ENCODE measurements at places on chromosomes 12 and 14.

DNA sequence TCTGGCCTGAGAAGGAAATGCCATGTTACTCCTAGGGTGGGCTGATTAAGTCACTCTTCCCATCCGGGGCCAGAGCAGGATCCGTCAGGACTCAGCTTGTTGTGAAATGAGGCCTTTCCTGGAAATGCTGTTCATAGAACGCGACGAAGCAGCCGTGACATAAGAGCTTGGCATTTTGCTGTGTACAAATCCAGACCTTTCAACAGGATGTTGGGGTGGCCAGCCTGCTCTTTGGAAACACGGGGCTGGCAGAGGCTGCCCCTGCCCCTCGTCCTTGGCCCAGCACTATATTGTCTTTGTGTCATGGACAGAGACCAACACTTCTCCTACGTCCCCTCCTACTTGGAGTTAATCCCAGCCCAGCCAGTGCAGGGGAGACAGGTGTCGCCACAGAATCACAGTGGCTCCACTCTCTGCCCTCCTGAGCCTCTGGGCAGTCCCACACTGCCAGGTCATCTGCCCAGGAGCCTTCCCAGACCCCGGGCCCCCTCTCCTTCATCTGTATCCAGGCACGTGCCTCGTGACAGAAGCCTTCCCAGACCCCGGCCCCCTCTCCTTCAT is 18.6 kb upstream of the EIF5 start:
- no peak for DNase-seq

GRCh38 chr14:96987086-96987474 is 189.9 kb downstream of the VRK1 start:
- DNase-seq: no peak

DNA sequence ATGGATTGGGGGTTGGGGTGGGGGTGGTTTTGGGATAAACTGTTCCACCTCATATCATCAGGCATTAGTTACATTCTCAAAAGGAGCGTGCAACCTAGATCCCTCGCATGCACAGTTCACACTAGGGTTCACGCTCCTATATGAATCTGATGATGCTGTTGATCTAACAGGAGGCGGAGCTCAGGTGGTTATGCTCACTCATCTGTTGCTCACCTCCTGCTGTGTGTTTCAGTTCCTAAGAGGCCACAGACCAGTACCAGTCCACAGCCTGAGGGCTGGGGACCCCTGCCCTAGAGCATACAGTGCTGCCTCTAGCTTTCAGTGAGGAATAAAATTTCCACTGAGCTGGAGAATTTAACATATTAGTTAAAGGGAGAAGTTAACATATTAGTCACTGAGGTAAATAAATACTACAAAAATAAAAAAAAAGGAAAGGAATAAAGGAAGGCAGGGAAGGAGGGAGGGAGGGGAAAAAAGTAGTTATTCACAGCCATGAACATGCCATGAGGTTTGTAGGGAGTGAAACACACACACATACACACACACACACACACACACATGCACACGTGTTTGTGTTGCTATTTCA is 612.7 kb upstream of the TBX3 start:
- DNase-seq: no peak

GRCh38 chr14:64520699-64521098 is 16.1 kb downstream of the ZBTB1 start:
- no peak for DNase-seq

DNA sequence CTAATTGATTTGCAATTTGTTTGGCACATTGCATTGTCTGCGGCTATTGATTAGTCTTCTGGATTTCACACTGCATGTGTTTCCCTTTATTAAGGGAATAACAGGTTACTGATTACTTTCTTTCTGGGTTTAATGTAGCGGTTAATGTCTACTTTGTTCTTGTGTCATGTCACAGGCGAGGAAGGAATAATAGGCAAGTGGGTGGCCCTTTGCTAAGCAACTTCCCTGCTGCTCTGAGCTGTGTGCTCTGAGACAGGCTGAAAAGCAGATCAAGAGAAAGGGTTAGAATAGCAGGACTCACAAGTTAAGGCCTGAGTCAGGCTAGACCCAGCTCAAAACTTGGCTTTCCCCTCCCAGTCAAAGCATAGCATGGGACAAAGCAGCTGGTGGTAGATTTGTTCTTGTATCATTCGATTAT is 77.2 kb downstream of the NKX2-1 start:
- no peak for DNase-seq

DNA sequence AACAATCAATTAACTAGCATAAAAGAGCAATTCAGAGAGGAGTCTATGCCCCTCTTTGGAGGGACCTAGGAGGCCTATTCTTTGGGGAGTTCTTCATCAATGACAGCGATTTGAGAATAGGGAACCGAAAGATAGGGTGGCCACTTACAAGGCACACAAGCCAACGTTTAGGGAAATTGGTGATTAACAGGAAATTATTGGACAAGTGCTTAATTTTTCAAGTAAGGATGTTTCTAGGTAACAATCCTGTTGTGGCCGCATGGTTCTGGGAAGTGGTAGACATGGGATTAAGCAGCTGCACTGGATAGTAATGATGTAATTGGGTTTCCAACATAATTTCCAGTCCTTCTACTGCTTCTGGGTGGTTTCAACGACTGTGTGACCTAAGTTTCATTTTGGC is 83.2 kb downstream of the HMGA2 start:
- no peak for DNase-seq

DNA sequence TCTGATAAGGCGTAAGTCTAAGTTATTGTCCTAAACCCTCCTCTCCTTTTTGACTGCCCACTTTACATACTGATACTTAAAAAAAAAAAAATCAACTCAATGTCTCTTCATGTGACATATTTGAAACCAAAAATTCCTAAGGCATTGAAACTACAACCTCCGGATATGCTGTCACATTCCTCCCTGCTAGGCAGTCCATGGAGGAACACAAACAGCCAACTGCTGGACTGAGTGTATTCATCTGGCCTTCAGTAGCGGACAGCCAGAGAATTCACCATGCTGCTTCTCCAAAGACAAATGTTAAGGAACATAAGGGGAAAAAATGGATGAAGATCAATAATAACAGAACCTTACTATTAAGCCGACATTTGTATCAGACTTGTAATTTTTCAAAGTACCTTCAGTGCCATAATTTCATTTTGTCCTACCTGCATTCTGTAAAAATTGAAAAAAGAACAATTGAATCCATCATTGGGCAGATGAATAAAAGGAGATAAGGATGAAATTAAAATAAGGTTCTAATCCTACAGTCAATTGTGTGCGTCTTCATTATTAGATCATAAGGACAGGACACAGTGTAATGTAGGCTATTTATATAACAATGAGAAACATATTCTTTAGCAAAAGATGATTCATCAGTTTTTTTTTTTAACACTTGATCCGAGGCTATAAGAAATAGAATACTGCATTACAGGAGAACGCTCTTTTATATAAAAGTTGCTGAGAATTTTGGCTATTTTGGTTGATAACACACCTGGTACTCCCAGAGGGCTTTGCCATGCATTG is 12.2 kb downstream of the RERG start:
- DNase-seq: no peak

DNA sequence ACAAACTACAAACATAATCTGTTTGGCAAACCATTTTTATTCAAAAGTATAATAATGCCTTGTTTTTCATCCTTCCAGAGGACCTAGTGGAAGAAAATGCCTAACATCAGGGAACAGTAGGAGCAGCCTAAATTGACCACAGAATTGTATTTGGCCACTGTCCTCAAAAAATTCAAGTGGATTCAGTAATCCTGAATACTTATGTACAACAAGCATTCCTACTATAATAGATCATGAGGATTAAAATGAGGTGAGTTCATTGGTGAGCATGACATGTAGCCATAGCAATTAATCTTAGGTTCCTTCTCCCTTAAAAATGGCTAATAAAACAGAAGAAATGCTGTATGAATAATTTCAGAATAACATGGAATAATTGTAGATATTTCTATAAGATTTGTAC is 209.3 kb downstream of the DAD1 start:
- DNase-seq: no peak

- DNase-seq: no peak
Observed at GRCh38 chr12:4296751-4297150, 23.2 kb downstream of the CCND2 start.

GRCh38 chr12:13367973-13368372 is 171.4 kb downstream of the EMP1 start:
- no peak for DNase-seq

- DNase-seq: no peak
Observed at GRCh38 chr12:104684884-104685283, 228.1 kb downstream of the CHST11 start.

DNA sequence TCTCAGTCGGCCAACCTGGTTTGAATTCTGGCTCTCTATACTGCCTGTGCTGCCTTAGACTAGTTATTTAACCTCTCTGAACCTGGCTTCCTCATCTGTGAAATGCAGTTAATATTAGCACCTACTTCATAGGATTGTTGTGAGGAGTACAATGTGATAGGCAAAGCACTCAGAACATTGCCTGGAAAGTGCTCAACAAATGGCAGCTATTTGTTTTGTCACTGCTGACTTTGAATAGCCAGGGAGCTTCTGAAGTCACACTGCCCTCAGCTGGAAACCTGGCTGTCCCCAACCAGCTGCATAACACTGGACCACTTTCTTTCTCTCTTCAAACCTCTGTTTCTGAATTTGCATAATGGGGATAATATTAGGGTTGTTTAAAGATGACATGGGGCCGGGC is 9.6 kb downstream of the TMEM30B start:
- DNase-seq: no peak

DNA sequence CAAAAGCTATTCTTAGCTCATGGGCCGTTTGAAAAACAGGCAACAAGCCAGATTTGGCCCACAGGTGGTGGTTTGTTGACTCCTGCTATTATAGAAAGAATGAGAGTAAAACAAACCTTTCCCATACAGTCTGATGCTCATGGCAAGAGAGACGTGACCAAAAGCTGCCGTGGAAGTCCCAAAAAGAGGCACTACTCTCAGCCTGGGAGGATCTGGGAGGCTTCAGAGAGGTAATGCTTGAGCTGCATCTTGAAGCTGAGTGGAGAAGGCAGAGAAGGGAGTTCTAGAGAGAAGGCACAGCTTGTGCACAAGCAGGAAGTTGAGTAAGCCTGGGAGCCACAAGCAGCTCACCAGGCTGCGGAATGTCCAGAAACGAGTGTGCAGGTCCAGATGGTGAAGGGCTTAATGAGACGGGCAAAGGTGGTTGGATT is 9.6 kb downstream of the PLXNC1 start:
- no peak for DNase-seq

GRCh38 chr12:131194166-131194565 is 240.5 kb downstream of the ADGRD1 start:
- peak; percentile 30 for DNase-seq

DNA sequence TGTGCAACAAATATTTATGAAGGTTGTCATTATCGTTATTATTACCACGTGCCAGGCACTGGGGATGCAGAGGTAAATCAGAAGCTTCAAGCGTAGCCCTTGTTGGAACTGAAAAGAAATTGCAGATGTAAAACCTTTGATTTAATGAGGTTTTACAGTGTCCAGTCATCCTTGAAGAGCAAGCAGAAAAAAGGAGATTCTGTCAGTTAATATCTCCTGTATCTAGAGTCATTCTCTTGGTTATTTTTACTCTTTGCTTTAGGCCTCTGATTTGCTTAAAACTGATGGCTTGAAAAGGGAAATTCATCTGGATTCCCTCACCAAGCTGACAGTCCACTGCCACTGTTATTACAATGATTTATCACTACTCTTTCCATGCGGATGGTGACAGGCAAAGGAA is 179.3 kb downstream of the GALC start:
- DNase-seq: no peak

- no peak for DNase-seq
Observed at GRCh38 chr12:53173085-53173715, 7.3 kb upstream of the ZNF740 start.

- DNase-seq: no peak
Observed at GRCh38 chr14:23078692-23079116, 16.2 kb downstream of the ACIN1 start.

DNA sequence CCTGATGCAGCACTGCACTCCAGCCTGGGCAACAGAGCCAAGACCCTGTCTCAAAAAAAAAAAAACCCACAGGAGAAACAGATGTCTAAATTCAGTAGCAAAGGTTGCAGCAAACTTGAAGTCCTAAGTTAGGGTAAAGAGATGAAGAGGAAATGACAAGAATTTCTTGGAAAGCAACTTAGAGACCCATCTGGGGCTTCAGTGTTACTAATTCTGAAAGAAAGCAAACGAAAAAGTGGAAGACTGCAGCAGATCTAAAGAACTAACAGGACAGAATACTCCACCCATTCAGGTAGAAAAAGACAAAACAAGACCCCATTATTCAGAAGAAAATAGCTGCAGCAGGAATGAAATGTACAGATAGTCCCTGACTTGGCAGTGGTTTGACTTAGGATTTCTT is 31.9 kb downstream of the RESF1 start:
- no peak for DNase-seq

- DNase-seq: no peak
Observed at GRCh38 chr14:91396959-91397815, 20.4 kb downstream of the CCDC88C start.

DNA sequence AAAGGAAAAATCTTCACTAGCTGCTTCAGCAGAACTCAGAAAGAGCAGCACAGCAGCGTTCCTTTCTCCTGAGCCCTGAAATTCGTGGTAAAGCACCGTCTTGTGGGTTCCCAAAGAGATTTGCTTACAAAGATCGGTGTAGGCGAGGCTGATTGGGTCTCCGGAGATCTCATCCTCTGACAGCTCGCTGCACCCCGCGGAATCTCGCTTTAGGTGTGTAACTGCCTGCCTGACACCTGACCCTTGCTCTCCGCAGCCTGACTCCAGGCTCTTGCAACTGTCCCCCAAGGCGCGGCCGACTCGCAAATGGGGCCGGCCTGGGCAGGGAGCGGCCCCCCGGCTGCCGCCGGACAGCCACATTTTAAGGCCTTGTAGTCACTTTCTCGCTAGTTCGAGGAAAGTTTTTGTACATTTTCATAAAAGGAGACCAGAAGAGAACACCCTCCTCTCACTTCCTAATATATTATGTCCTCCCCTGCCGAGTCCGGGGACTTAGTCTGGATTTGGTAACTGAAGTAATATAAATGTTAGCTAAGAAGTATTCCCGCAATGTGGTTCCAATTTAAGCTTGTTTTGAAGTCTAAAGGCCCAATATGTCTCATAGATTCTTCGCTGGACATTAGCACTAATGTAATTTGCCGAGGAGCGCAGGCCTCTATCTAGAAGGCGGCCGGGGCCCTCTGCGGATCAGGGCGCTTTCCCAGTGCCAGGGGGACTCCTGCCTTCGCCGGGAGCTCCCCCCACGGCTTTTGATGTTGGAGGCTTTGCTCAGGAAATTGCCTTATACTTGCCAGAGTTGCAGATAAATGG is 177.3 kb upstream of the CDKN3 start:
- no peak for DNase-seq

DNA sequence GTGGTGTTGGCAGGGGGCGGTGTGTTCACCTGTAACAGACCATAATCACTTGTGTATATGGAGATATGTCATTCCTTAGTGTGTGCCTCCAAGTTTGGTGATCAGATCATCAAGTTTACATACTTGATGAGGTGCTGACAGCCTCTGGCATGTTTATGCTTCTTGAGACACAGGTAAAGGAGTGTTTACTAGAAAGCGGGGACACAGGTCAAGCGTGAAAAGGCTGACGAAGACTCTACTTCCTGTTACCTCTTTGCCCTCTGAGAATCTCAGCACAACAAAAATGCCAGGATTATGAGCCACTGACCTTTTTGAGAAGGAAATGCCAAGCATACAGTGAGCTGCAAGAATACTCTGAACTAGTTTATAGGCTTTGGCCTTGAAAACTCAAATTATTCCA is 29.6 kb downstream of the PRDM4 start:
- DNase-seq: no peak
